Epithelial cell of prostate (primary cell): ENCODE measurements at places on chromosomes 7 and 10.

GRCh38 chr10:52664629-52665028 is 108.0 kb downstream of the MBL2 start:
- no peak for DNase-seq

DNA sequence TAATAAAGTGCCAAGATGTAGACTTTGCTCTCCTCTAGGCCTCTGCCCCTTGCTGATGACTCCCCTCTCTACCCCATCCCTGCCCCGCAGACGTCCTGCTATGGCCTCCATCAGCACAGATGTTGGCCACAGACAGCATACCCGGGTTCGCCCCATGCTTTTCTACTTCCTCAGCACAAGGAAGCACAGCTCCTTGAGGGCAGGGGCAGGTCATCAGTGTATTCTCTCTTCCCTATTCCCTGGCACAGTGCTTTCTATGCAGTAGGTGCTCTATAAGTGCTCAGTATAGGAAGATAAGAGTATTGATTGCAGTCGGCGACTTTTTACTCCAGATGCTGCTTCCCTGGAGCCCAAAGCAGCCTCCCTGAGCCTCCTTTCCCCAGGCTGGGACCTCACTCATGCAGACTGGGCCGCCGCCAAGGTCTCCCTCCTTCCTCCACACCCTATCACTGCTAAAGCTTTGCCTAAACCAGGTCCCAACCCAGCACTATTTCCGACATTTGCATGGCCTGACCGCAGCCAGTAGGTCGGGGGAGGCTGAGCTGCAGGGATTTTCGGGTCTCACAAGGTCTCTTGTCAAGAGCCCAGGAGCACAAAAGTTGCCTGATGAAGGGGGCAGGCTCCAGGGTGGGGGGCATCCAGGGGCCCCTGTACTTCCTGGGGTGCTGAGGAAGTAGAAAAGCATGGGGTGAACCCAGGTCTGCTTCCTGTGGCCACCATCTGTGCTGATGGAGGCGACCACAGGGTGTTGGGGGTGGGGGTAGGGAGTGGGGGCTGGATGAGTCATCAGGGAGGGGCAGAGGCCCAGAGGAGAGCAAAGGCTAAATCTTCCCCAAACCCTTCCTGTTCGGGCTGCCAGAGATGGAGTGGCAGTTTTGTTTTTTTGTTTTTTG is 8.0 kb downstream of the CALHM3 start:
- no peak for DNase-seq

- DNase-seq: no peak
These were observed 6.5 kb upstream of the MCU start for GRCh38 chr10:72685264-72685921.

DNA sequence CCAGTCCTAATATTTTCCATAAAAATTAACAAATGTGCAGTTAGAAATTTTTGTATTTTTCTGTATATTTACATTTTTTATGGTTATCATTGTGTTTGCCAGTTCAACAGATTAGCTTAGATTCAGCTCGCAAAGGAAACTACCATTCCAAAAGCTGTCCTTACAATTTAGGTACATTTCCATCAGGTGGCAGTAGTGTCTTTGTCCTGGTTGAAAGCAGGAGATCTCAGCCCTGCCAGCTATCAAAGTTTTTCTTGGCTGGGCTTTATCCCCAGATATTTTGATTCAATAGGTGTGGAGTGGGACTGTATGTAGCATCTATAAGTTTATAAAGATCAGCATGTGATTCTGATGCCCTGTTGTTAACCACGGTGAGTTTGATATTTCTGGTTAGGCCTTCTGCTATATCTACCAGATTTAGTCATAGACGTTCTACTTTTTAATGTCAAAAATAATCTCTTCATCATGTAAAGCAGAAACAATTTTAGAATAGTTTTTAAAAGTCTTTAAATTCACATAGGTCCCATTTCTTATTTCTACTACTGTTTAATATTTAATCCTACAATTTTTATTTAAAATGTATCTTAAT is 15.5 kb upstream of the ICA1 start:
- no peak for DNase-seq

DNA sequence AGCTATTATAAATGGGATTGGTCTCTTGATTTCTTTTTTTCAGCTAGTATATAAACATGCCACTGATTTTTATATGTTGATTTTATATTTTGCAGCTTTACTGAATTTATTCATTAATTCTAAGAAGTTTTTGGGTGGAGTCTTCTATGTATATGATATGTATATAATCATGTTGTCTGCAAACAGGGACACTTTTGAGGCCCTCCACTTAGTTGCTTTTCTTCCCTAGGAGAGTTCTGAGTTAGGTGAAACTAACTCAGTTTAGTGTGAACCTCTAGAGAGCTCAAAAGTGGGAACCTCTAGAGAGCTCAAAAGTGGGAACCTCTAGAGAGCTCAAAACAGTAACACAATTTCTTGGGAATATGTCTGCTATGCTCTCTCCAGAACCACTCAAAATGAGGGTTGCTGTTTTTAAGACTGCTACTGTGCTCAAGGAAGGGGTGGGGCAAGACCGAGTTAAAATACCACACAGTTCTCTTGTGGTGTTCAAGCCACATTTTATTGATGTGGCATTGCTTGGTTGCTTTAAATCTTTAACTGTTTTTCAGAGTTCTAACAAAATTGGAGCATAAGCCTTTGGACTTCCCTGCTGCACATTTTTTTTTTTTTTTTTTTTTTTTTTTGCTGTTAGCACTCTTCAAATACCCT is 13.2 kb downstream of the CCDC7 start:
- no peak for DNase-seq

DNA sequence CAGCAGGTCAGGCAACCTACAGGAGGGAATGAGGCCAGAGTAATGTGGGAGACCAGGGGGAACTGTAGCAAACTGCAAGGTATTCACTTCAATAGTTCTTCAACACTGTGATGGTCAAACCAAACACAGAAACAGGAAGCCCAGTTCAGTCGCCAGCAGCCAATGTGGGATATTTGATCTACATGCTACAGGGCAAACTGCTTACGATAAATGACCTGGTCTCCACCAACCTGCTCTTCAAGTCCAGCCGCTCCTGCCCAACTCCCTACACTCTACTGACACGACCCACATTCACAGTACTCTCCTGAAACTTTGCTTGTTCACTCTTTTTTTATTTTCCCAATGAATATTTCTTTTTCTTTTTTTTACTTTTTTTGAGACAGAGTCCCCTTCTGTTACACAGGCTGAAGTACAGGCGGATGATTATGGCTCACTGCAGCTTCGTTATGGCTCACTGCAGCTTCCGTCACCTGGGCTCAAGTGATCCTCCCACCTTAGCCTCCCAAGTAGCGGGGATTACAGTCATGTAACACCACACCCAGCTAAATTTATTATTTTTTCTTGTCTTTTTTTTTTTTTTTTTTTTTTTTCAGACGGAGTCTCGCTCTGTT is 42.1 kb downstream of the MDH2 start:
- no peak for DNase-seq

DNA sequence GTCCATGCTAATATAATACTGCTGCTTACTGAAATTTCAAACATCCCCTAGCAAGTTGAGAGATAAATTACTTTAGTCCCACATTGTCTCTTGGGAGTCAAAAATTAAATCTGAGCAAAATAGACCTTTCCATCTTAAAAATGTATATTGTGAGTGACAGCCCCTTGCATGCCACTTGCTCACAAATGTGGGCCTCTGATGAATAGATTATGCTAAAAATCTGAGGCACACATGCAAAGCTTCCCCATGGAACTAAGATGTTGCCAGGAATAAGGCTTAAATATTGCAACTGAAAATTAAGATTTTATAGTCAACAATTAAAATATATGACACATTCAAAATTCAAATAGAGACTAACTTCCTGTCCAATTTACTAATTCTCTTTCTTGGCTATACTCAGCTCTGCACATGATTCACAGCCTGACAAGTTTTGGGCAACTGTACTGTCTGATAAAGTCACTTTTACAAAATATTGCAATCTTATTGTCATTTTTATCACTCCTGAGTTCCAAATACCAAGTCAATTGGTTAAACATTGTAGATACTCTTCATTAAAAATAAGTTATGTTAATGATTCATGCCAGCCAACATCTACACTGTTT is 301.2 kb downstream of the CACNA2D1 start:
- DNase-seq: no peak

- DNase-seq: no peak
These were observed 47.1 kb downstream of the ADRA2A start for GRCh38 chr10:111123883-111124282.

DNA sequence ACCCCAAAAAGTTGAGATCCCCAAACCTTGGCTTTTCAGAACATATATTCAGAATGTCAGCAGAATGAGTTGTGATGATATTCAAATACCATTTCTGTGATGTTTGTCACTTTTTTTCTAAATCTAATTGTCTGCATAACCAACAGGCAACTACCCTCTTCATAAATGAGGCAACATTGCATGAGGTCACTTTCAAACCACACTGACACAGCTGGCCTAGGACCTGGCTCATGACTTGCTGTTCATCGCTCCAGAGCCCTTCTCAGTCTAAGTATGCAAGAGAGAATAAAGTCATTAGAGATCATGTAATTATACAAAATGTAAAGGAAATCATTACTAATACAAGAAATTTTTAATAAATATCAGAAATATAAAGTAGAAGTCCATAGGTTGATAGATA is 681.9 kb downstream of the GRM8 start:
- no peak for DNase-seq

DNA sequence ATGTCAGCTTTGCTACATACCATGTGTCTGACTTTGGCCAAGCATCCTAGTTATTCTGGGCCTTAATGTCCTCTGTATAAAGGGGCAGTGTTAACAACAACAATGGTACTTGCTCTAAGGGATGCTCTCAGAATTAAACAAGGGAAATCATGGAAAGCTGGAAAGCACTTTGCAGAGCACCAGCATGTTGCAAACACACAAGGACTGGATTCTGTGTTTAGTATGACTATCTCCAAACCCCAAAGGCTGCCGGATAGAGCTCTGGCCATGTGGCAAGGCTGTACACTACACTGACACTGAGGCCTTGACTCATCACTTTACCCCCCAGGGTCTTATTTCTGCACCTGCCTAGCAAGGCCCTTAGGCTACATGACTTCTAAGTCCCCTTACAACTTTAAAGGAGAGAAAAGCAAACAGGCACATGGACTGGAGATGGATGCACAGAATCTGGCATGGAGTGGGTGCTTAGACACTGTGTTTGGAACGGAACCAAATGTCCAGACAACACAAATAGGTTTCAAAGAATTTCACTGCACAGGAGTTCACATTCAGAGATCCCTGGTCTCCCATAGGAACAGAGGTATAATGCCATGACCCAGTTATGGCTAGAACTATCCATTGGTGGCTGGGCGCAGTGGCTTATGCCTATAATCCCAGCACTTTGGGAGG is 74.6 kb downstream of the FAM13C start:
- DNase-seq: no peak

DNA sequence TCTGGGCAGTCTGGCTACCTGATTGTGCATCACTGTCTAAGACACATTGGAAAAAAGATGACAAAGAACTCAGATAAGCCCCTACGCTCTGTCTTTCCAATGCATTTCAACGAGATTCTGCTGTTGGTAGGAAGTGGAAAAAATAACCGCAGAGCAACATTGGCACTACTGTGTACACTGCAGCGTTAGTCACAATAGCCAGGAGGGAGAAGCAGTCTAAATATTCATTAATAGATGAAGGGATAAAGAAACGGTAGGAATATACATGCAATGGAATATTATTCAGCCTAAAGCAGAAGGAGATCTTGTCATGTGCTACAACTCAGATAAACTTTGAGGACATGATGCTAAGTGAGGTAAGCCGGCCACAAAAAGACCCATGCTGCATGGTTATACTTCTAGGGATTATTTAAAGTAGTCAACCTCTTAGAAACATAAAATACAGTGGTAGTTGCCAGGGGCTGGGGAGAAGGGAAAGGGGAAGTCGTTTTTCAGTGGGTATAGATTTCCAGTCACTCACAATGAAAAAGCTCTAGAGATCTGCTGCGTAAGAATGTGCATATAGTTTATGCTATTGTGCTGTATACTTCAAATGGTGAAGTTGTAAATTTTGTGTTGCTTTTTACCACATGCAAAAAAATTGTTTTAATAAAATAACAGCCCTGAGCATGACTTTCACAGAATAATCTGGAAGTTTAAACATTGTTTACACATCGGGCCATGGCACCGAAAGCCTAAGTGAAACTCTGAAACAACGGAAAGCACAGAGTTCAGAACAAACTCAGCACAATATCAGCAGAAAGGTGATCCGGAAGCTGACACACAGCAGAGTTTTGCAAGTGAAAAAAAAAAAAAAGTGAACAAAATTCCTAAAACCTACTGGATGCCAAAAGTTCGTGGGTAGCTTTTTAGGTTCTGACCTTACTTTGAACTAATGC is 40.1 kb downstream of the ELMO1 start:
- no peak for DNase-seq

- no peak for DNase-seq
These were observed 125.1 kb upstream of the VIPR2 start for GRCh38 chr7:159269745-159270144.

- DNase-seq: no peak
These were observed 36.7 kb downstream of the MPLKIP start for GRCh38 chr7:40097728-40098127.

- no peak for DNase-seq
These were observed 84.9 kb upstream of the AGK start for GRCh38 chr7:141466151-141466904.

- DNase-seq: no peak
These were observed 962 bp downstream of the ZKSCAN1 start for GRCh38 chr7:100016215-100016901.

DNA sequence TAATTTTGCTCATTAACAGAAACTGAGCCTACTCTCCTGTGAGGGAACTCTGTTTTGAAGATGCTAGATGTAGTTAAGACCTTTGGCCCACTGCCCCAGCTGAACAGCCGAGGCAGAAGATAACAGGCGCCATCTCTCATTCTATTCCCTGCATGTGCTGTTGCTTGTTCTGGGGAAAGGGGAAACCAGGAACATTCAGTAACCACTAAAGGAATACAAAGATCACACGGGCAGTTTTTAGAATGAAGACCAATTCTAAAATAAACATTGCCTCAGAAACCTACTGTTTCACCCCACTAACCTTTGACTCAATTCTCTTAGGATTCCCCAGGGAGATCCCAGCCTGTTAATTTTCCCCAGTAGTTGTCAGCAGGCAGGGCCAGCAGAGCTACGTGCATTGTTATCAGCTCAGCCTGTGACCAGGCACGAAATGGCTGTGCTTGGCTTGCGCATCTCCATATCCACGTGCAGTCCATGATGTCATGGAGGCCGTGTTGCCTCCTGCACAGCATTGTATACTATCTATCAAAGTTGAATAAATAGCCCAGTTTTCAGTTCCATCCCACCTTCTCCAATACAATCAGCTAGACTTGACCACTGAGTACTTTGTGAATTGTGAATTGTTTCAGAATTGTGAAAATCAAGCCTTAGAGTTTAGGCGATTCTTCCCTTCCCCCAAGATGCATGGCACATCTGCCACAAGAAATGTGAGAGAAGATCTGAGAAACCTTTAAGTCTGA is 36.0 kb downstream of the ANK3 start:
- DNase-seq: no peak

DNA sequence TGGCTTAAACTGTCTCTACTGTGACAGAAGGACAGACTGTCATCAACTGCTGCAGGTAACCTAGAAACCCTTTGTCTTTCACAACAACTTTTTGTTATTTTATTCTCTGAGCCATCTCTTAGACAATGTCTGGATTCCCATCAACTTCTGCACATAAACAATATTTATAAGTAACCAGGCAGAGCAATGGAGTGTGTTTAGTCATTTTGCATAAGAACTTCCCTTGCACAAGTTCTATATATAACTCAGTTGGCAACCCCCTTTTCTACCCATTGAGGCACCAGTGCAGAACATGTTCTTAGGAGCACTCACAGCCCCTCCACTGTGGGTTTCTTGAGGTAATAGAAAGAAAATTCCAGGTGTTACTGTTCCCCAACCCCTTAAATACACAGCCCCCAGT is 65.0 kb upstream of the IL6 start:
- DNase-seq: no peak

- peak; percentile 99 for DNase-seq
These were observed 11.8 kb upstream of the RRP12 start for GRCh38 chr10:97412891-97413304.
